Tibial nerve (tissue), 4 donors: ENCODE measurements at places on chromosomes 1 and 21.

DNA sequence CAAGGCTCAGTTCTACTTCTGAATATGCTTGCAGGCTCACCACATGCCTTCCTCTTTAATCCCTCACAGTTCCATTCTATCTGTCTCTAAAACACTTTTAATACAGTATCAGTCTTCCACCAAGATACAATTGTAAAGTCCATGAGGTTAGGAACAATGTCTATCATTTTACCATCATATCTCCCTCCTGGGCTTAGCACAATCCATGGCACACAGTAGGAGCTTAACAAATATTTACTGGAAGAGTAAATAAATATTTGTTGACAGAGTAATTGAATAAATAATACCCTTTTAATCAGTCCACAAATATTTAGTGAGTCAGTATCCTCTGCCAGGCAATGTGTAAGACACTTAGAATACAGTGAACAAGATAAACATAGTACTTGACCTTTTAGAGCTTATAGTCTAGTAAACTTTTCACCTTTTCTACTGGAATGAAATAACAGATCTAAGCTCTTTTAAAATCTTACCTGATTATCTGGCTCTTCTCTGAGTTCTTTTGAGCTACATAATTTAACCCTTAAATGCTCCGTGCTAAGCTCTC lies 12.7 kb upstream of the GADD45A start:
- no peak for DNase-seq

- DNase-seq = no peak
Observed at GRCh38 chr21:32352526-32352925, 40.3 kb downstream of the URB1 start.

DNA sequence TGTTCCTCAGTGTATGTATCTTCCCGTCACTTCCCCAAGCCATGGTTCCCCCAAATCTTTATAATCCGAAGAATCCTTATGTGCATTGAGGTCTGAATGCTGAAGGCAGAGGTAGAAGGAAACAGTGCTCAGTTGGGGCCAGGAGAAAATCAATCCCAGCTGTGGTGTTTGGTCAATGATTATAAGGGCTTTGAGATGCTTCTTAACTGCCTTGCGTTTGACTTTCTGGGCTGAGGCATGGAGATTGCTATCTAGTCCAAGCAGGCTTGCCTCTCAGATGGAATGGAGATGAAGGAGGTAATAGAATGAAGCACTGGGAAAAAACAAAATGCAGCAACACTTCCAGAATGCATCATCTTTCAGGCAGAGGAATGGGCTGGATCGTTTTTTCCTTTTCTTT lies 3.6 kb upstream of the MAP1LC3C start:
- DNase-seq = no peak

DNA sequence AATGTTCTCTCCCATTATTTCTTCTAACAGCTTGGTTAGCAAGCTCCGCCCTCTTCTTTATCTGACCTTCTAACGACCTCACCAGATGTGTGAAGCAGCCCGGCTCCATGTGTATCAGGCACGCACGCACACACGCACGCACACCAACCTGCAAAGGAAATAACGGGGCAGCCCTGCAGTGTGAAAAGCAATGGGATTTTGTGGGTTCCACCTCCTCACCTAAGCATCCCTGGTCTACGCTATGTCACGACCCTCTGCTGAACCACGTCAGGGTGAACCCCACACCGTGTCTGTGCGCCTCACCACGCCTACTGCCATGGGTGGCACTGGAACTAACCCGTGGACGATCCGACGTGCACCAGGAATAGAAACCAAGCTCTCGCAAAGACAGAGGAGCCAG lies 10.4 kb downstream of the SSU72 start:
- no peak for DNase-seq

DNA sequence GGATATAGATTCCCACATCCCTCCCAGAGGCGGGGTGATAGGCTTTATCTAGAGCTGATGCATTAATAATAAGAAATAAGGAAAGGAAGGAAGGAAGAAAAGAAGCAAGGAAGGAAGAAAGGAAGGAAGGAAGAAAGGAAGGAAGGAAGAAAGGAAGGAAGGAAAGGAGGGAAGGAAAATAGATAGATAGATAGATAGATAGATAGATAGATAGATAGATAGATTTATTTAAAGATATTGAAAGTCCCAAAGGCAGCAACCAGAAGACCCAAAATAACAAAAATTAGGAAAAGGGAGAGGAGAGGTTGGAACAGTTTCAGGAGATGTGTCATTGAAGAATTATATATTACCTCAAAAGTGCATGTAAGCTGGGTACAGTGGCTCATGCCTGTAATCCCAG lies 12.2 kb upstream of the SLC26A9 start:
- no peak for DNase-seq

DNA sequence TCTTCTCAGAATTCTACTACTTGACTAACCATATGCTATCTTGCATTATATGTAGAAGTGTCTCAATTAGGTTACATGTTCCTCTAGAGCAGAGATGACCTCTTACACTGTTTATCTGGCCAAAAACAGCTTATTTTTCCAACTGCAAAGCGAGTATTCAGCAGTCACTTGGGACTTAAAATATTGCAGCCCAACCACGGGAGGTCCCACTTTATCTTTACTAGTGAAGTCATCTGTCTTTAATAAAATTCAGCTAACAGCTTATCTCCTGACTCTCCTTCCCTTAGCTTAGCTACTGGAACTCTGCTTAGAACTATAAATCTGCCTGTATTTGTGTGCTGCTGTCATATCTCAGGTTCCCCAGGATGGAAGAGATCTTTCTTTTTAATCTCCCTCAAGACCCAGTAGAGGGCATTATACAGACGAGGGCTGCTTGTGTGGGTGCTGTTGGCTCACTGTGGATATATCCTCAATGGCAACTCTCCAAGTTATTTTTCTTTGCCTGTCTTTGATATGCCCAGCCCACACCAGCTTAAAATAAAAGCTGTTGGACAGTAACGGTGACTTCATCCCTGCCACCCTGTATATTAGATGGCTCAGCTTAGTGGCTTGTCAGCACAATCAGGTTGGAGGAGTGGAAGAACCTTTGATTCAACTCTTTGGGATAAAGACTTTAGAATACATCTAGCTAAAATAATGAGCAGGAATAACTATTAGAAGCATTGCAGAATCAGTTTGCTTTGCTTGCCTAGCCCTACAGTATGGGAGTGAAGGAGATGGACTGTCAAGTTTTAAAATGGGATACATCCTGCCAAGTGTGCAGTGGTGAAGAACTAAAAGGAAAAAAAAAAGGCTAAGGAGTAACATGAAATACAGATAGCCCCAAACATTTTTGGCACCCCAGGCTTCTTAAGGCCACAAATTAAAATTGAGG lies 9.6 kb downstream of the ENSA start:
- DNase-seq = no peak
